ENCODE measurements at places on chromosomes 11 and 22.

- no peak for DNase-seq
- no peak overlapping the region for H3K4me3 ChIP-seq
- H3K36me3 ChIP-seq: peaks cover 65% of the 10 kb centered on the region
- peaks cover 65% of the 10 kb centered on the region for H3K4me1 ChIP-seq
- H3K27ac ChIP-seq: peak overlapping the region; percentile 84
These were observed 11.0 kb downstream of the OSBPL5 start for GRCh38 chr11:3154001-3154599.

- H3K4me1 ChIP-seq: no peaks in the 10 kb centered on the region
- no peak overlapping the region for H3K27ac ChIP-seq
- DNase-seq: no peak
- no peaks in the 10 kb centered on the region for H3K27me3 ChIP-seq
These were observed 49.9 kb upstream of the PDE3B start for GRCh38 chr11:14593671-14594070.

DNA sequence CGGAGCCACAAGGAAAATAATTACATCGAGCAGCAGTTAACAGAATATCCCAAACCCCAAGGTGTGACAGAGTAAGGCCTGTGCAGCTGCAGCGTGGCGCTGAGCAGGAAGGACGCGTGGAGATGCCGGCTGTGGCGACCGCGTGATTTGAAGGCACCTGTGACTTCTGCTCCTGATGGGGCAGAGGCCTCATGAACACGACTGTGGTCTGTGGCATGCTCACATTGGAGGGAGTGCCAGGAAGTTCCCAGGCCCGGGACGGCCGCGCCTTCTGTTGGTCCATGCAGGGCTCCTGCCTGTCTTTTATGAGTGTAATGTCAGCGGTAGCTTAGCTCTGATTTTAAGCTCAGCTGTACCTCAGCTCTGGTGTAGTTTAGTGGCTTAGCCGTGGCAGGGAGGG, 50.4 kb downstream of the TPCN2 start:
- H3K27me3 ChIP-seq: peaks cover 4% of the 10 kb centered on the region
- no peak overlapping the region for H3K4me3 ChIP-seq
- no peak overlapping the region for H3K27ac ChIP-seq
- H3K4me1 ChIP-seq: peaks cover 39% of the 10 kb centered on the region
- peaks cover 24% of the 10 kb centered on the region for H3K36me3 ChIP-seq

GRCh38 chr11:45919806-45920530, 2.3 kb upstream of the PEX16 start:
- peaks cover 32% of the 10 kb centered on the region for H3K27me3 ChIP-seq
- H3K4me1 ChIP-seq: peaks cover 49% of the 10 kb centered on the region
- DNase-seq: no peak

DNA sequence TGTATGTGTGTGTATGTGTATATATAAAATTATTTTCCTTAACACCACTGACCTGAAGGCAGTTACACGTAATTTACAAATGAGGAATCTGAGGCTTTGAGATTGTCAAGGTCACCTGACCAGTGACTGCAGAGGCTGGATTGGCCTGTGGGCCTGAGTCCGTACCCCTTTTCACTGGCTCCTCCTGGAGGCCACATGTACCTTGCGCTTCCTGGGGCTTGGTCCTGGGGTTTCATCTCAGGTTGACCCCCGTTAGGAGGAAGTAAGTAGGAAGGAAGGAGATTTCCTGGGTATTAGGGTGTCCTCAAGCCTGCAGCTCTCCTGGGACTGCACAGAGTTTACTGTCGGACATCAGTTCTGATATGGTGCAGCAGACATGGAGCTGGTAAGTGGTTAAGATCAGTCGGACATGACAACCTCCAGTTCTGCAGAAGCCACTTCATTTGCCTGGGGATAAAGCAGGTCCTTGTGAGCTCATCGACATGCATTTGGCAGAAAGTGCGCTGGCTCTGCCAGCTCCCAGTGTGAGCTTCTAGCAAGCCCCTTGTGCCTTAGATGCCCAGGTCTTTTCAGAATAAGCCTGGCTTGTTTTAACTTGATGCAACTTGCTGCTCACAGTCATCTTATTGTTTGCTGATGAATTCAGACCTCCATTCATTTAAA, 36.6 kb downstream of the ST3GAL4 start:
- no peak for DNase-seq
- no peaks in the 10 kb centered on the region for H3K36me3 ChIP-seq
- H3K4me3 ChIP-seq: no peak overlapping the region
- H3K27me3 ChIP-seq: no peaks in the 10 kb centered on the region
- peak overlapping the region; percentile 45 for H3K27ac ChIP-seq

GRCh38 chr11:125074511-125075241, 11.6 kb downstream of the SLC37A2 start:
- no peaks in the 10 kb centered on the region for H3K27me3 ChIP-seq
- H3K36me3 ChIP-seq: no peaks in the 10 kb centered on the region
- H3K27ac ChIP-seq: no peak overlapping the region
- no peak overlapping the region for H3K4me3 ChIP-seq
- peaks cover 17% of the 10 kb centered on the region for H3K4me1 ChIP-seq
- no peak for DNase-seq

DNA sequence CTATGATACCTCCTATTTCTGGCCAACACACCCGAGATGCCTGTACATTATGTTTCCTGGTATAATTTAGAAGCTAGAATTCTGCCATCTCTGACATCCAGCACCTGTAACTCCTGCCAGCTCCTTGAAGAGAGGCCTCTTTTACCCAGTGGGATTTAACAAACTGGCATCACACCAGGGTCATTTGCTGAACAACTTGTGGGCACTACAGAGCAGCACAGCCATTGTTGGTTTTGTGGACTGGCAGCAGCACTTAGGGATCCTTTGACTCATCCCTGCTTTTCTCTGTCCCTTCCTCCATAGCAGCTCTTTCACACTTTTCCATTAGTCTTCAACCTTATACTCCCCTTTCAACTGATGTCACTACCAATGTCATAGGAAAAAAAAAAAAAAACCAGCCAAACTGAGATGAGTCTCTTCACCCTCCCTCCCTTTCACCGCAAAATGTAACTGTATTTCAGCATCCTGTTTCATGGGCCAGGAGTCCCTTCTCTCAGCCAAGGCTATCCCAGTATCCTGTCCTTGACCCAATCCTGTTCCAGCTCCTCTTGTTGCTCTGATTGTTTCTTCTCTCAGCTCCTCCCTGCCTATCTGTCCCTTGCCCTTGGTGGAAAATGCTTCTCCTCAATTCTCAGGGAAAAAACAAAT, 68.7 kb downstream of the PPFIBP2 start:
- no peak overlapping the region for H3K4me3 ChIP-seq
- H3K27ac ChIP-seq: no peak overlapping the region
- no peaks in the 10 kb centered on the region for H3K36me3 ChIP-seq
- H3K4me1 ChIP-seq: peaks cover 13% of the 10 kb centered on the region

- DNase-seq: no peak
- H3K27me3 ChIP-seq: no peaks in the 10 kb centered on the region
- no peaks in the 10 kb centered on the region for H3K36me3 ChIP-seq
- H3K27ac ChIP-seq: no peak overlapping the region
- no peak overlapping the region for H3K4me3 ChIP-seq
These were observed 76.8 kb upstream of the CCND1 start for GRCh38 chr11:69563946-69564775.

DNA sequence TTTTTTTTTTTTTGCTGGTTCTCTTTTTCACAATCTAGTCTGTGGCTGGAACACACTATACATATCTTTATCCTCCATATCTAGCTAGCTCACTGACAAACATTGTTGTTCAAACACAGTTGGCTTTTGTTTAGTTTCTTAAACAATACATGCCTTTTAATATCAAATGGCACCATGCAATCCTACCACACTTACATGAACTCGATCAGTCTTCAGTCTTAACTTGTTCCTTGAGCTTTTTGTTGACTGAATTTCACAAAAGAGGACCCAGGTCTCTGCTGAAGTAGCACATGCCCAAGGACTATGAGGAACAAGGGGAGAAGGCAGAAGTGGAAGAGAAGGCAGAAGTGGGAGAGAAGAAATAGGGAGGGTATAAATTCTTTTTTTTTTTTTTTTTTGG, 25.5 kb downstream of the TMEM123 start:
- H3K4me1 ChIP-seq: peaks cover 12% of the 10 kb centered on the region
- H3K27me3 ChIP-seq: no peaks in the 10 kb centered on the region
- H3K4me3 ChIP-seq: no peak overlapping the region
- H3K27ac ChIP-seq: peak overlapping the region; percentile 33

- H3K27ac ChIP-seq: no peak overlapping the region
- no peaks in the 10 kb centered on the region for H3K36me3 ChIP-seq
- H3K4me3 ChIP-seq: no peak overlapping the region
- no peak for DNase-seq
- peaks cover 2% of the 10 kb centered on the region for H3K27me3 ChIP-seq
These were observed 7.9 kb upstream of the CEP295 start for GRCh38 chr11:93653571-93653970.

GRCh38 chr11:110711776-110712658, at the start of gene ARHGAP20:
TSS of gene ARHGAP20 (minus strand) at chr11:110712437. CDS start at chr11:110712231, 206 bp downstream.
- peak within 1 kb of the TSS; percentile 75 for H3K4me3 ChIP-seq
- H3K36me3 ChIP-seq: no peaks in the 10 kb centered on the region
- peaks cover 2% of the 10 kb centered on the region for H3K27me3 ChIP-seq
- peaks cover 19% of the 10 kb centered on the region for H3K4me1 ChIP-seq
- peak within 1 kb of the TSS; percentile 89 for H3K27ac ChIP-seq

GRCh38 chr22:36465232-36466021, 16.0 kb downstream of the TXN2 start:
- no peak overlapping the region for H3K4me3 ChIP-seq
- H3K27me3 ChIP-seq: no peaks in the 10 kb centered on the region
- peaks cover 48% of the 10 kb centered on the region for H3K36me3 ChIP-seq
- H3K27ac ChIP-seq: no peak overlapping the region
- DNase-seq: no peak
- peaks cover 9% of the 10 kb centered on the region for H3K4me1 ChIP-seq

- no peaks in the 10 kb centered on the region for H3K36me3 ChIP-seq
- no peak overlapping the region for H3K4me3 ChIP-seq
- H3K27me3 ChIP-seq: no peaks in the 10 kb centered on the region
These were observed 133.9 kb upstream of the UBASH3B start for GRCh38 chr11:122521626-122522025.

- H3K27ac ChIP-seq: no peak overlapping the region
- H3K36me3 ChIP-seq: no peaks in the 10 kb centered on the region
- H3K4me3 ChIP-seq: no peak overlapping the region
- peaks cover 19% of the 10 kb centered on the region for H3K4me1 ChIP-seq
- no peak for DNase-seq
These were observed 877.3 kb downstream of the BRD1 start for GRCh38 chr22:48950151-48950915.

DNA sequence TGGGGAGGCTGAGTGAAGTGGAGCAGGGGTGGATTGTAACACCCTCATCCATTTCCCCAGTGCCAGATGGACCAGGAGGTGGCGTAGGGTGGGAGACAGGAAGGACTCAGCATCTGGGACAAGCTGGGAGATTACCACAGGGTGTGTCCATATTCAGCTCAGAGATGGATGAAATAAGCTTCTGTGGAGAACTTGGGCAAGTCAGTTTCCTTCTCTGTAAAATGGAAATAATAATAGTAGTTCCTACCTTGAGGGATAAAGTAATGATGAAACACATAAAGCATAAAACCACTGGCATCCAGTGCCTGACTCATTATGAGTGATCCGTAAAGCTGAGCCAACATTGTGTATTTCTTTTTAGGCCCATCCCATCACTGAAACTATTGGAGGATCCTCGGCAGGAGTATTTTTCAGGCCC, 607 bp upstream of the ROBO4 start:
- peaks cover 43% of the 10 kb centered on the region for H3K4me1 ChIP-seq
- no peak overlapping the region for H3K4me3 ChIP-seq
- no peaks in the 10 kb centered on the region for H3K36me3 ChIP-seq
- peak overlapping the region; percentile 86 for H3K27ac ChIP-seq
- no peaks in the 10 kb centered on the region for H3K27me3 ChIP-seq
- DNase-seq: no peak

DNA sequence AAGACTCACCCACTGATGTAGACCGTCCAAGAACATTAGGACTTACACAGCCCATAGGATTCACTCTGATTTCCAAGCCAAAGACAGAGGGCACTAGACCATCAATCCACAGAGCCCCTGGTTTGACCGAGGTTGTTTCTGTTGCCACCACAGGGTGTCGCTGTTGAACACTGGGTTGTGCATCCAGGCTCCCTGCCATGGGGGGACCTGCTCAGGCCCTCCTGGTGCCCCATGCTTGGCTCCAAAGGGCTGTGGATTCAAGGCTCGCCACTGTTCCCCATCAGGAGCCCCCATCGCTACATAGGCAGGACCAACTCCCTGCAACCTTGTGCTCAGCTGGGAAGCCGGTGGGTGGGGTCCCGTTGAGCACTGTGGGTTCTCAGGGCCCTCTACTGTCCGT, 128.0 kb upstream of the ANO1 start:
- H3K4me3 ChIP-seq: no peak overlapping the region
- DNase-seq: no peak
- H3K36me3 ChIP-seq: no peaks in the 10 kb centered on the region
- peaks cover 9% of the 10 kb centered on the region for H3K4me1 ChIP-seq
- no peak overlapping the region for H3K27ac ChIP-seq
- peaks cover 6% of the 10 kb centered on the region for H3K27me3 ChIP-seq

GRCh38 chr11:129320494-129320893, 55.2 kb upstream of the BARX2 start:
- H3K4me3 ChIP-seq: no peak overlapping the region
- H3K27ac ChIP-seq: no peak overlapping the region
- DNase-seq: no peak
- peaks cover 24% of the 10 kb centered on the region for H3K4me1 ChIP-seq

- DNase-seq: peak; percentile 79
- no peaks in the 10 kb centered on the region for H3K36me3 ChIP-seq
- H3K27ac ChIP-seq: peak overlapping the region; percentile 98
These were observed 1.0 kb upstream of the ZNF143 start for GRCh38 chr11:9459667-9460321.

GRCh38 chr11:65329944-65330403, 3.7 kb upstream of the DPF2 start:
- peak; percentile 86 for DNase-seq
- no peaks in the 10 kb centered on the region for H3K27me3 ChIP-seq
- no peak overlapping the region for H3K27ac ChIP-seq
- no peaks in the 10 kb centered on the region for H3K4me1 ChIP-seq
- H3K36me3 ChIP-seq: no peaks in the 10 kb centered on the region

- peaks cover 43% of the 10 kb centered on the region for H3K4me1 ChIP-seq
- peaks cover 49% of the 10 kb centered on the region for H3K36me3 ChIP-seq
- H3K27ac ChIP-seq: no peak overlapping the region
These were observed 18.6 kb downstream of the GRAMD4 start for GRCh38 chr22:46638601-46639431.

DNA sequence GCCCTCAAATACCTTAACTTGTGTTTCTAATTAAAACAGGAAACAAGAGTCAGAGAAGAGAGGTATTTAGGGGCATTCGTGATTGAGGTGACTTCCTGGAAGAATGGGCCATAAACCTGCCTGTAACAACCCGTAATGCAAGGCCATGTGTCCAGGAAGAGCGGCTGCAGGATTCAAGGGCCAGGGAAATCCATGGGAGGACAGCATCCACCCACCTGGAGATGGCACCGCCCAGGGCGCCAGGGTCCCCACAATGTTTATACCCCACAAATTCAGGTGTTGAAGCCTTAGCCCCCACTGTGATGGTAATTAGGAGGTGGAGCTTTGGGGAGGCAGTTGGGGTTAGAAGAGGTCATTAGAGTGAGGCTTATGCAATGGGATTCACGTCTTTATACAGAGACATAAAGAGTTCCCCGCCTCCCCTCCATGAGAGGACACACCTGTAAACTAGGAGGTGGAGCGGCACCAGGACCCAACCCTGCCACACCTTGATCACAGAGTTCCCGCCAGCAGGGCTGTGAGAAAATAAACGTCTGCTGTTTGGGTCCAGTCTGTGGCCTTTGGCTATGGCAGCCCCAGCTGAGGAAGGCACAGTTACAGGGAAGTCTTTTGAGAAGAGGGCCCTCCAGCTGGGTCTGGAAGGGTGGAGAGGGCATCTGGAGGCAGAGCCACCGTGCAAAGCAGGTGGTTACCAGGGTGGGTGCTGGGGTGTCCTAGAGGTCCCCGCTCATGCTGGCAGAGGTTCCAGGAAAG, 1394.3 kb downstream of the TBC1D22A start:
- no peaks in the 10 kb centered on the region for H3K36me3 ChIP-seq
- H3K27me3 ChIP-seq: no peaks in the 10 kb centered on the region
- H3K27ac ChIP-seq: no peak overlapping the region
- H3K4me3 ChIP-seq: no peak overlapping the region

All from spinal cord (tissue), 10 donors.